ENCODE measurements at places on chromosomes 3 and 15.

GRCh38 chr3:53570081-53570480, 75.7 kb downstream of the CACNA1D start:
- DNase-seq, result no peak

- DNase-seq, result no peak
Observed at GRCh38 chr3:36959821-36960220, 15.0 kb upstream of the TRANK1 start.

DNA sequence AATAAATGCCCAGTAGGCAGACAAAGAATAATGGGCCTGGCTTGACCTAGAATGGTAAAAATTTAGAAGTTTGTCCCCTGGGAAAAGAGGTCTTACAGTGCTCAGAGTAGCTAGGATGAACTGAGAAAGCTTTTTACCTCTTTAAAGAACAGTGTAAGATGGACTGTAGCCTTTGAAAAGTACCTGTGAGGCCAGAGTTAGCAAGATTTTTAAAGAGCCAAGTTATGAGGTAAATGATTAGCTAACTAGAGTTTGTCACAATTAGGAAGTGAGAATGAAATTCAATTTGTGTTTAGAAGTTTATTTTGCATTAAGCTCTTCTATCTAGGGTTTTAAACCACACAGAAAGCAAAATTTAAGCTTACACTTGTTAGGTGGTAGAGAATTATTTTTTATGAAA, 480.9 kb downstream of the ZIC1 start:
- DNase-seq, result no peak

GRCh38 chr15:46938169-46938568, 779.1 kb upstream of the SEMA6D start:
- DNase-seq, result no peak

- no peak for DNase-seq
Observed at GRCh38 chr3:55247666-55248065, 239.4 kb downstream of the WNT5A start.

- DNase-seq, result no peak
Observed at GRCh38 chr3:159513867-159514380, 474.7 kb upstream of the IL12A start.

DNA sequence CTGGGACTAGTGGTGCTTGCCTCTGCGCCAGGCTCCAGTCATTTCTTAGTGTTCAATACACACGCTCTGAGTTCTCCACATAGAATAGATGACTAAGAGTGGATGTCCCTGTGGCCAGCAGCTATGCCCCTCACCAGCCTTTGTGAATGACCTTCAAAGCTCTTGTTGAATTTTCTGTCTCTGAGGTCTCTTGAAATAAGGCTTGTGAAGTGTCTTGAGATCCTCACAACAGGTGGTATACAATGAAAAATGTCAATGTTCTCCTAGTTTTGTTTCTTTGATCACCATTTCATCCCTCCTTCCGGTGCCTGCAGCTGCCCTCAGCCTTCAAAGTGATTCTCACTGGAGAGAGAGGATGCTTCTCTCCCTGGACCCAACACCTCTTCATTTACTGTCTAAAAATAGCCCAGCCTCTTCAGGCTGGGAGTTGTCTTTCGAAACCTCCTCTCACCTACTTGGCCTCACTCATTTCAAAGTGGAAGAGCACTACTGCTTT, 5.4 kb downstream of the MAPKBP1 start:
- no peak for DNase-seq

- no peak for DNase-seq
Observed at GRCh38 chr3:84836961-84837360, 121.8 kb upstream of the CADM2 start.

DNA sequence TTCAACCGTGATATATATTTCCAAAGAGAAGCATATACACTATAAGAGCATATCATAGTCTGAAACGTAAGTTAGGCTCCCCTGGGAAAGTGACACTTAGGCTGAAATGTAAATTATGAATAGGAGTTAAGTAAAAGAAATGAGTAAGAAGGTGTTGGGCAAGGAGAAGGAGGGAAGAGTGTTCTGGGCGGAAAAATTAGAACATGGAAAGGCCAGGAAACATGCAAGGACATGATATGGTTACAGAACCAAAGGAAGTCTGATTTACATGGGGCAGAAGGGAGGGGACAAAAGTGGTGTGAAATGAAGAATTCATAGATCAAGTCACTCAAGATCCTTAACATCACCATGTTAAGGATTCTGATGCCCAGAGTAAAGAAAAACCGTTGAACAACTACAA, 75.2 kb downstream of the SCAPER start:
- DNase-seq, result no peak

GRCh38 chr15:65902373-65902772, 33.1 kb downstream of the RAB11A start:
- DNase-seq, result peak; percentile 92

DNA sequence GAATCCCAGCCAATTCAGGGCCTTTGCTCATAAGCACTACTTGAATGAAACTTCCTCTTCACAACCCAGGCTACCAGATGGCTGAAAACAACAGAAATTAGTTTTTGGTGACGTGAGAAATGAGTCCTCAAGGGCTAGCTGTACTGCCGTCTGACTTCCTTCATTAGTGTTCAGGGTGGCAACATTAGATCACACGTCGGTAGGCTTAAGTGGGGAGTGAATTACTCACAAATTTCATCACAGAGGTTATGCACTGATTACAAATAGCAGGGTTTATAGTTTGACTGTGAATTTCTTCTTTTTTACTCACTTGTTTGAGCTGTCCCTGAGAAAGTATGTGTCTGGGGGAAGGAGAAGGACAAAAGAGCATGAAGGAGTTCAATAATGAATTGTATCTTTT, 397.2 kb downstream of the GAP43 start:
- DNase-seq, result no peak

GRCh38 chr15:99955532-99955931, 222.3 kb upstream of the LYSMD4 start:
- no peak for DNase-seq

GRCh38 chr3:18483226-18483625, 58.1 kb upstream of the SATB1 start:
- no peak for DNase-seq

- no peak for DNase-seq
Observed at GRCh38 chr3:52402706-52403270, 42.1 kb downstream of the SEMA3G start.

GRCh38 chr3:151446002-151446340, 14.9 kb downstream of the IGSF10 start:
- DNase-seq, result no peak

DNA sequence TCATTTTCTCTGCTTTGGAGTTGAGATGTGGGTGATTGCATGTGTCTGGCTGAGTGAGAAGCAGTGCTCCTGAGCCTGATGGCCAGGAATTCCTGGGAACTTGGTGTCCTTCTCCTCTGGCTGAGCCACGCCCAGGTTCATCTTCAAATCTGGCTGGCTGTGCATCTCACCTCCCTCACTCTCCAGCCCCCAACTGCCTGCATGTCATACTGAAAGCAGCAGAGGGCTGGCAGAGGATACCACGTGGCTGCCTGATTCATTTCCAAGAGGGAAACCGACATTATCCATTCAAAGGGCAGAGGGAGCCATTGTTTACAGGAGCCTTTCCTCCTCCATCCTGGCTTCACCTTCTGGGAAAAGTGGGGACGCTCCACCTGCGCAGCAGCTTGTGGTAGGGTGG, 57.4 kb downstream of the ABHD5 start:
- DNase-seq, result no peak

GRCh38 chr15:34514251-34514670, 69.2 kb downstream of the GOLGA8B start:
- DNase-seq, result no peak

DNA sequence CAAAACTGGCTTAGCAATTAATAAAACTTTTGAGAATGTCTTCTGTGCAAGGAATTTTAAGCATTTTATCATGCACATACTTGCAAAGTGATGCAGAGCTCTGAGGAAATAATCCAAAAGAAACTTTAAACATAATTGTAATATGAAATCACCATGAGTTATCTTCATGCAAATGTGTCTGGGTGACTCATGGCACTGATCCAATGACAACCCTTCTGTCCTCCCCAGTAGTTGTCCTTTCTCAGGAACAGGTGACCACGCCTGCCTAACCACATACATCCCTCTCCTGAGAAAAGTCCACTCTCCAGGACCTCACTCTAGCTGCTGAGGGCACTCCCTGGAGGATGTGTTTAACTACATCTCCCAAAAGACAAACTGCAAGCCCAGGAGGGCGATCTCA, 530.6 kb upstream of the IL12A start:
- no peak for DNase-seq

- no peak for DNase-seq
Observed at GRCh38 chr15:72790302-72790910, 6.8 kb upstream of the ADPGK start.

DNA sequence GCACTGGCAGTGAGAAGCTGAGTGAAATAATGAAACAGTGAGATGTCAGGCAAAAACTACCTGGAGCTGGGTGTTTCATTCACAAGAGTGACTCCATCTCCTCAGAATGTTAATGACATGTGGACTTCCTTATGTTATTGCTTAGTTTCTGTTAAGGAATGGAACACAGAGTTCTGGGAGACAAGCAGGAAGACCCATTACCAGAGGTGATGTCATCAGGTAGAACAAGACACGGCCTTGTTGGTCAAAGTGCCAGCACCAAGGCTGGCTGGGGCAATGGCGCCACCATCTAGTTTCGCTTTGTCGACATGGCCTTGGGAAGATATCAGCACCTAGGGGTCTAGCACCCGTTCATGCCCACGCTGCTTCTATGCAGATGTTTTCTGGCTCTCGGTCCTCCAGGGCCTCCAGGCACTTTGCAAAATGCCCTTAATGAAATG, 252.2 kb downstream of the FAM43A start:
- no peak for DNase-seq

DNA sequence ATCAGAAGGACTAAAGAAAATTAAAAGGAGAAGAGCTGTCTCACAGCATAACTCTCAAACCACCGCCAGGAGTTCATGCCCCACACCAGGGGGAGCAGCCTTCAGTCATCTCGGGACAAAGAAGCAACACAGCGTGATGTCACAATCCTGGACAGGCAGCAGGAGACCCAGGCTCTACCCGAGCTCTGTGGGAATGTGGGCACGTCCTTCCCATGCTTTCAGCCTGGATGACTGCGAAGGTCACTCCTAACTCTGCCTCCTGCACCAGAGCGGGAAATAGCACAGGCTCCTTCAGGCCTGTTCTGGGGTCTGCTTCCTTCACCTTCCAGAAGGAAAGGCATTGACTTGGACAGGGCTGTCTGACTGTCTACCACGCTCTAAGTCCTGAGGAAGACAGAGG, 31.3 kb downstream of the NOX5 start:
- DNase-seq, result no peak

DNA sequence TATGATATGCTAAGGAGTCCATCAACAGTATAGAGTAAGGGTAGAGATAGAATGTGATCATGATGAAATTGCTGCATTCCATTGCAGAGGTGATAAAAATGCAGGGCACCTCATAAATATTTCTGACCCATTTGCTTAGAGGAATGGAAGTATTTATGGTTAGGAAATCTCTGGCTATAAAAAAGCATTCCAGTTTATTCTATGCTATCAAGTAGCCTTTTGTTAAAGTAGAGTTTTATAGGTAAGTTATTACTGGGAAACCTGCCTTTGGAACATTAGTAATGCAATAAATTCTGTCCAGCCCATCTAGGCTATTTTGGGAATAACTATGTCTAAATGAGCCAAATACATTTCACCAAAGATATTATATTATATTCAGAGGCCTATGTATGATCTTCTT, 19.8 kb upstream of the STRIT1 start:
- no peak for DNase-seq

GRCh38 chr3:122618614-122619013, 41.2 kb downstream of the PARP15 start:
- DNase-seq, result no peak

GRCh38 chr3:150460484-150460883, 52.4 kb downstream of the TSC22D2 start:
- DNase-seq, result no peak

DNA sequence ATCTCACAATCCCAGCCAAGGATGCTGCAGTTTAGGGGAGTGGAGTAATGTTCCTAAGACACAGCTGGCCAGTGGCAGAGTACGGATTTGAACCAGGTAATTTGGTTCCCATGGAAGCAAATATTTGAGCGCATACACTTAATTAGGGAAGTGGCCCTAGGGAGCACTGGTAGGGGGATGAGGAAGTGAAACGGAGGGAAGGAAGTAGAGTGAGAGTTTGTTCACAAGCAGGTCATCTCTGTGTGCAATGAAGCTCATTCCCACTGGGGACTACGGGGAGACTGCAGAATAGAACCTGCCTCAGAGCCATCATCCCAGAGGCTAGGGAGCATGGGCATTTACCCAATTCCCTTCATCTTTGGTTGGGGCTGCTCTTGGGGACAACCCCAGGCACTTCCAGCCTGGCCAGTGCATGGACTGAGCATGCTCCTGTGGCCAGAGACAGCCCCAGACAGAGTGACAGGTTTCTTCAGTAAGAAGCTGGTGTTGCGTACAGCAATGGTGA, 317.2 kb upstream of the PROK2 start:
- peak; percentile 96 for DNase-seq

DNA sequence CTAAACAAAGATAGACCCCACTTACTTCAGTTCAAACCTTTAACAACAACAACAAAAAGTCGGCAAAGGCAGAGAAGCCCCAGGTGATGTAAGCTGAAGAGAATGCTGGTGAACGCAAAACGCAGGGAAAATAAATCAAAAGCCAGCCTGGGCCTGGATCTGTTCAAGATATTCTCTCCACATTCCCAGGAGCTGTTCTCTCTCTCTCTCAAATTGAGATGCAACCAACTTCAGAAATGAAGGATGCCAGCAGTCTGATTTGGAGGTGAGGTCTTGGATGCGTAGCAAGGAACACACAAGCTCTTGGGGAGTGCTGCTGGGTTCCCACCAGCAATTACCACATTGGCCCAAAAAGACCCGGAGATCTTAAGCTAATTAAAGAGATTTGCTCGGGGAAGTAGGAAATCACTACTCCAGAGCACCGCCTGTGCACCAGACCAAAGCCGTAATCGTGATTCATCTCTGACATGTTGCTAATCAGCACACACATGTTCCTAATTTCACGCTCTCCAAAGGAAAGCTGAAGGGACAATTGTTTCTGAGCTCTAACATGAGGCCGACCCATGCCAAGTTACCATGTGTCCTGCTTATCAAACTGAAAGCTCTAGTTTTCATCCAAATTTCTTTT, 37.1 kb downstream of the IL17RD start:
- no peak for DNase-seq

DNA sequence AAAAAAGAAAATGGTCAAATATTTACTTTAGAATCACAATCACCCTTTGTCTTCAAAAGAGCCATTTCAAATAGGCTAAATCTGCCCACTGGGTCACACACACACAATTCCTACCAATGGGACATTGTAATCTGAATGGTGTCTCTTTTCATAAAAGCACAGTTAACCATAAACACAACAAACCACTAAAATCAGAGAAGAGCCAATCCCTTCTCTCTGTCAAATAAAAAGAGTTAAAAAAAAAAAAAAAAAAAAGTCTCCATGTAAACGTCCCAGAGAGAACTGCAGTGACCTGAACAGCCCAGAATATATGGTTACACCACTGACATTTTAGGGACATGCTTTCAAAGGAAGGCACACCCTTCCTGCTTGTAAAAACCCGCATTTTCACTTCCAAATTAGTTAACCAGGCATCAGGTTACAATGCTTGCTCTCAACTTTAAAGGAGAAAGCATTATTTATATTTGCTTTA, 63.7 kb downstream of the PRICKLE2 start:
- DNase-seq, result no peak

Data from Karpas-422 (cell line).